ENCODE measurements at places on chromosomes 2 and 18.

- peak; percentile 8 for DNase-seq
These were observed at the start of gene FKBP1B for GRCh38 chr2:24049485-24050021. Gene FKBP1B, plus strand, starts transcription at chr2:24049741. Its CDS starts 109 bp downstream, at chr2:24049850.

GRCh38 chr2:99079226-99079625 lies 62.3 kb upstream of the C2orf15 start:
- no peak for DNase-seq

- no peak for DNase-seq
These were observed 51.9 kb downstream of the ESCO1 start for GRCh38 chr18:21548647-21549046.

DNA sequence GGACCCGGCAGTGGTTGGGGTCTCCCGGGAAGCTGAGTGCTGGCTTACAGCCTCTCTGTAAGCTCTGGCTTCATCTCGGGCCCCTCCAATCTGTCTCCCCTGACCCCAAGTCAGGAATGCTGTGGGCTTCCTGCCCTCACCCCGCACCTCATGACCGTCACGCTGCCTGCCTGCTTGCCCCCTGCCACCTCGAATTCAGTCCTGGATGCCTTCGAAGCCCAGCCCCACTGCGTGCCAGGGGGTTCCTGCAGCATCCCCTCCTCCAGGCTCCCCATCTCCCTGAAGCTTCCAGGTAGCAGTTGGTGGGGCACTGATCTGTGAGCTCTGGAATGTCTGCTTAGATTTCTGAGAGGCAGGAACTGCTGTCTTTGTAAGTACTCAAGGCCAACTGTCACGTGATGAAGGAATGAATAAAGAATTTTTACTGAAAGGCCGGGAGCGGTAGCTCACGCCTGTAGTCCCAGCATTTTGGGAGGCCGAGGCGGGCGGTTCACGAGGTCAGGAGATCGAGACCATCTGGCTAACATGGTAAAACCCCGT lies 6.5 kb downstream of the CLHC1 start:
- DNase-seq = no peak

DNA sequence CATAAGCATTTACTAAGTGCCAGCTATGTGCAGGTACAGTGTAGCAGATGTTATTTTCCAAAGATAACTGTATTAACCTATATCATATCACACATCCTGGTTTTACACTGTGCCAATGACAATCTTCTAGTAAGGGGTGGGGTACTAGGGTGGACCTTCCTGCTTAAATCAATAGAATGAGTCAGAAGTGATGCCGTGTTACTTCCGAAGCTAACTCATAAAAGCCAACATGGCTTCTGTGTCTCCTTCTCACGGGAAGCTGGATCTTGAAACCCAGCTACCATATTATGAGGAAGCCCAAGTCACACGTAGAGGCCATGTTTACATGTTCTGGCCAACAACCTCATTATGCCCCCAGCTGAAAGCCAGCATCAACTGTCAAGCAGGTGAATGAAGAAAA lies 59.1 kb downstream of the MRPL33 start:
- no peak for DNase-seq

GRCh38 chr2:105494683-105495425 lies 96.0 kb upstream of the FHL2 start:
- no peak for DNase-seq

GRCh38 chr2:14776216-14776615 lies 143.7 kb downstream of the LRATD1 start:
- DNase-seq = no peak

DNA sequence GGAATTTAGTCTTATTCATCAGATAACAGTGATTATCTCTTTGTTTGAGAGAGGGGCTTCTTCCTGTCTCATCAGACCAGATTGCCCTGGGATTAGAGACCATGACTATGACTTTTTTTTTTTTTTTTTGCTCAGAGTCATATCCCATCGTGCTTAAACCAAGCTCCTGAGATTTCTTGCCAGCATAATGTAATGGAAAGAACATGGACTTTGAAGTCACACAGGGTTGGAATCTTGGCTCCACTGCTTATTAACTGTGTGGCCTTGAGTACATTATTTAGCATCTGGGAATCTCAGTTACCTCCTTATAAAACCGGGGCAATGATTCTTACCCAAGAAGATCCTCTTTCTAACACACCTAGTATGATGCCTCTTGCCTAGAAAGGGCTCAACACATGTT lies 268.3 kb downstream of the DYSF start:
- no peak for DNase-seq

DNA sequence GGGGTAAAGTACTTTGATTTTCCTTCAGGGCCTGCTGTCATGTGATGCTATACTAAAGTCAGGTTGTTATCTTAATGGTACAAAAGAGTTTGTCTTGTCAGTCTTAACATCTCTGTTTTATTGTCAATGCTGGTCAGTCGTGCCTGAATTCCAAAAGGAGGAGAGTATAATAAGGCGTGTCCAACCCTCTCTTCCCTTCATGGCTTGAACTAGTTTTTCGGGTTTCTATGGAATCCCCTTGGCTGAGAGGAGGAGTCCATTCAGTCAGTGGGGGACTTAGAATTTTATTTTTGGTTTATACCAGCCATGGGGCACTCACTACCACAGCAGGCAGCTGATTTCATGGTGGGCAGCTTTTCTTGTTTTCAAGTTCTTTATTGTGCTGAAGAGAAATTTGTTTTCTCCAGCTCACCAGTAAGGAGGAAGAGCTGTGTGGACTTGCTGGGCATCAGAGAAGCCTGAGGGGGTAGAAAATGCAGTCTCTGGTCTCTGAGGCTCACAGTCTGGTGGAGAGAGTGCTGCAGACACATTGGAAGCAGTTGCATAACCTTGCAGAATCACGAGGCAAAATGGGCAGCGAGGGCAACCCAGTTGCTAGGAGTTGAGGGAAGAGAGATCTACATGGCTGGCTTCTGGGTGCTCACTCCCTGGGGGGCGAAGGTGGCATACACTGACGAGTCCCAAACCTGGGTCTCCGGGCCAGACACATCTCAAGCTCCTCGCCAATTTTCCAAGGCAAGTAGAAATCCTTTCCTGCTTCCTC lies 193.1 kb downstream of the ZBTB7C start:
- DNase-seq = no peak

DNA sequence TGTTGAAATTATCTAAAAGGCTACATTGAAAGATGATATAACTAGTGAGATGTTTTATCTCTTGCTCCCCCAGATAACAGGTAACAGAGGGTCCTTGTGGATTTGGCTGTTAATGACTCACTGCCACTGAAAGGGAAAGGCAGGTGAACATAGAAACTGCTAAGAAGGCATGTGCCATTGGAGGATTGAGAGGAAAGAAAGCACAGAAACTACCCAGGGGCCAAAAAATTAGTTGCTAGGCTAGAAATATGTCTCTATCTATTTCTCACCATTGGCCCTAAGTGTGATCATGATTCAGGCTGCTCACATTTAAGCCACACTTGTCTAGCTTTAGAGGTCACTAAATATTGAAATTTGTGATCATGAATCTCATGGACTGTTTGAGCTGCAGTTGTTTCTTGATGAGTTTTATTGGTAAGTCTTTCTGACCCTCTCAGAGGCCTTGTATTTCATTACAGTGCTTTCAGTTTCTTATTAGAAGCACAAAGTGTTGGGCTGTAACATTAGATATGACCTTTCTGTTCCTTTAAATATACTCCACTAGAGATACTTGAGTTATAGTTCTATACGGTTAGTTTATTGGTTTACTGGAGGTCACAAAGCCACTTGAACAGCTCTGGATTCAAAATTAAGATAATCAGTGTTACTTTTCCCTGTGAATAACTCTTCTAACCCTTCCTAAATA lies 26.2 kb downstream of the NAB1 start:
- no peak for DNase-seq

- DNase-seq = no peak
These were observed 503 bp downstream of the ANXA4 start for GRCh38 chr2:69742322-69742952.

GRCh38 chr2:172472446-172473033 lies 45.2 kb downstream of the ITGA6 start:
- DNase-seq = no peak

- no peak for DNase-seq
These were observed 49.2 kb downstream of the SLC4A3 start for GRCh38 chr2:219676586-219676985.

GRCh38 chr2:98899041-98899702 lies 36.9 kb downstream of the CRACDL start:
- no peak for DNase-seq

DNA sequence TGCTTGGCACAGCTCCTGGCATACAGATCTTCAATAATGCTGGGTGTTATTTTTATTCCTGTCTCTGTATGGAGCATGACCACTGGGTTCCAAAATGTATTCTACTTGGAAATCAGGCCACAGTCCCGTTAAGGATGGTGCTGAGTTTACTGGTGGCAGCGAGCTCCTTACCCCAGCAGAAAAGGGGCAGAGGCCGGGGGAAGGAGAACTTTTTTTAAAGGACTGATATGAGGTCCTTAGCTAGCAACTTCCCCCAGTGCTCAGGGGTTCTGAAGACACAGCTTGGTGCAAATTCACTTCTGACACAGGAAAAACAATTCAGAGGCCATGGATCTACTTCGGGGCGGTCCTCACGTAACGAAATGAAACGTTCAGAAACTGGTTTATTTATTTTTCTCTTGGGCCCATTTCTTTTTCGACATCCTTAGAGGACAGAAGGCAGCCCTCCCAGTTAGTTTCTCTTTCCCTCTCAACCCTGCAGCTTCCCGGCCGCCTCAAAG lies 872 bp downstream of the RDH14 start:
- no peak for DNase-seq

DNA sequence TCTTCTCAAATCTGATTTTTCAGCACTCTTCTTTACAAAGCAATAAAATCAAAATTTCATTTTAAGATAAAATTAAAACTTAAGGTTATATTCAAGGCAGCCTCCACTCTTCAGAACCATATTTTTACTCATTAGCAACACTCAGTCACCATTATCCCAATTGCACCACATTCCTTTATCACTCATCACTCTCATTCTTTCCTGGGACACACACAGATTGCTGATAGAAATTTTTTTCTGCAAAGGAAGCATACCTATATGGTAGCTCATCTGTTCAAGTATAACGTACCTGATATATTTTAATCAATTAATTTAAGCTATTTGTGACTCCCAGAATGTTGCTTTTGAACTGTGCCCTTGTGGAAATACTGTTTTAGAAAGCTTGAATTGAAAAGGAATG lies 1559.3 kb upstream of the ZEB2 start:
- DNase-seq = no peak

- no peak for DNase-seq
These were observed 11.5 kb downstream of the MYL1 start for GRCh38 chr2:210303498-210303897.

Data from substantia nigra (tissue), 51 donors.